ENCODE measurements at places on chromosomes 7 and 10. TPM values are rescaled to one million over a fixed set of nuclear protein-coding genes. Genes with fewer than 3 reads are reported as not detected.

GRCh38 chr10:132223156-132223590, 36.4 kb downstream of the DPYSL4 start:
- peak; percentile 81 for DNase-seq

GRCh38 chr7:30859940-30860496, 51.6 kb upstream of the AQP1 start:
- DNase-seq = no peak

- DNase-seq = no peak
Measured at GRCh38 chr7:69609541-69610373, 11.5 kb downstream of the AUTS2 start.

- no peak for DNase-seq
Measured at GRCh38 chr10:52879091-52879807, 106.7 kb upstream of the MBL2 start.

GRCh38 chr7:12737836-12738235, 50.4 kb downstream of the ARL4A start:
- DNase-seq = no peak

DNA sequence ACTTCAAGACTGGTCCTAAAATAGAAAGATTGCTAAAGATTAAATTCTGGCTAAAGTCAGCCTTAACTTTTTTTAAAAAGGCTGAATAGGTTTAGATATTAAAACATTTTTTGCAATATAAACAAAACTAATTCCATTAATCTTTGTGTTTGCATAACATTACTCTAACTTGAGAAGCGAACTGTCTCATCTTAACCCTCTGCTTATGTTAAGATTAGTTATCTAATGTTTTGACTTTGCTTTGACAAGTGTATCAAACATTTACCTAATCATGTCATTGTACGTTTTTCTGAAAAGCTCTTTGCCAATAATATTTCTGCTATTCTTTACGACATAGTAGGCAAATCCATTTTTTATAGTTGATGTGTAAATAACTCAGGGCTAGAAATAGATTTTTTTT, 68.0 kb downstream of the ITIH5 start:
- no peak for DNase-seq

GRCh38 chr7:156545979-156546378, 94.6 kb upstream of the RNF32 start:
- DNase-seq = no peak

GRCh38 chr10:89256340-89256739, 4.8 kb upstream of the LIPA start:
- no peak for DNase-seq

DNA sequence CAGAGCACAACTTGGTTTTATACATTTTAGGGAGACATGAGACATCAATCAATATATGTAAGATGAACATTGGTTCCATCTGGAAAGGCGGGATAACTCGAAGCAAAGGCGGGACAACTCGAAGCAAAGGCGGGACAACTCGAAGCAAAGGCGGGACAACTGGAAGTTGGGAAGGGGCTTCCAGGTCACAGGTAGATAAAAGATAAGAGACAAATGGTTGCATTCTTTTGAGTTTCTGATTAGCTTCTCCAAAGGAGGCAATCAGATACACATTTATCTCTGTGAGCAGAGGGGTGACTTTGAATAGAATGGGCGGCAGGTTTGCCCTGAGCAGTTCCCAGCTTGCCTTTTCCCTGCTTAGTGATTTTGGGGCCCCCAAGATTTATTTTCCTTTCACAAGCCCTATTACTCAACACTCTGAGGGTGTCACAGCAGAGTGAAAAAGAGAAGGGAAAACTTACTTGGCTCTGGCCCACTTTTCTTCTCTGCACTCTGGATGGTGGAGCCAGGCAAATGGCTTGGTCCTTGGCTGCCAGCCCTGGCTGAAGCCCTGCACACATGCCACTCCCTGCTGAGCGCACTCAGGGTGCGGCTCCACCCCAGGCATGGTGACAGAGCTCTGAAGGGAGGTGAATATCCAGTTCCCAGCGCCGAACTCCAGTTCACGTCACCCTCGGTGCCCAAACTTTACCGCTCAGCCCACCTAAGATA, 46.7 kb downstream of the PARD3 start:
- no peak for DNase-seq

GRCh38 chr10:89959433-89960110, 258.2 kb downstream of the KIF20B start:
- no peak for DNase-seq

DNA sequence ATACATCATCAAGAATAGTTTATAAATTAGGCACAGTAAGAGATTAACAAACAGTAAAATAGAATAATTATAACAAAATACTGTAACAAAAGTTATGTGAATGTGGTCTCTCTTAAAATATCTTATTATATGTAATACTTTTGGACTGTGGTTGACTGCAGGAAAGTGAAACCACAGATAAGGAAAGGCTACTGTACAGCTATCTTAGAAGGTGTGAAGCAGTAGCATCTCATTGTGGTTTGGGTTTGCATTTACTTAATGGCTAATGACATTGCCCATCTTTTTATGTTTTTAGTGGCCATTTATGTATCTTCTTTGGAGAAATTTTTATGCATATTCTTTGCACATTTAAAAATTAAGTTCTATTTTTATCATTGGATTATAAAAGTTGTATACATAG, 296.4 kb upstream of the MAGI2 start:
- DNase-seq = no peak

GRCh38 chr7:4299431-4299830, 382.7 kb upstream of the FOXK1 start:
- no peak for DNase-seq

GRCh38 chr7:105829681-105830322, 46.6 kb downstream of the ATXN7L1 start:
- no peak for DNase-seq

GRCh38 chr10:46019177-46019528, 11.3 kb downstream of the NCOA4 start:
- no peak for DNase-seq

DNA sequence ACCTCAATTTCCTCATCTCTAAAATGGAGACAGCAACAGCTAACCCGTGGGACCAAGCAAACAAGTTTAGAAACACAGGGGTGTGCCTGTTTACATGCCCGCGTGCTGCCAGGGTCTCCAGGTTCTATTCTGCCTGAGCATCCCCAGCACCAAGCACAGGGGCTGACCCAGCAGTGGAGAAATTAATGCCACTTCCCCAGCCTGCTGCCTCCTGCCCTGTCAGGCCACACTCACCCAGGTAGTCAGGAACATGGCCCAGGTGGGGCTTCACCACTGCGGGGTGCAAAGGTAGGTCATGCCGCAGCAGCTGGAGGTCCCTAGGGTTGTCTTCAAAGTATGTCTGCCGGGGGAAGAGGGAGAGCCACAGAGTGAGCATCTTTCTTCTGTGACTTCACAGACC, 5.8 kb downstream of the DDX56 start:
- DNase-seq = no peak

Gene CYP2C19
- not detected for total RNA-seq

Gene OR2A1
- 0.94 TPM for total RNA-seq

Gene PLPP4
- not detected for total RNA-seq

Gene C7orf57
- total RNA-seq = 0.32 TPM

Gene SKAP2
- total RNA-seq = 28.8 TPM

Gene UBE2D1
- total RNA-seq = 16.4 TPM

Gene LBX1
- not detected for total RNA-seq

Gene CROT
- total RNA-seq = 15.0 TPM

Gene BAMBI
- 138 TPM for total RNA-seq

Gene NME8
- not detected for total RNA-seq

Gene C10orf71
- total RNA-seq = 0.03 TPM

Gene C10orf67
- total RNA-seq = 0.27 TPM
